ENCODE measurements at places on chromosomes 4 and X.

- no peak for DNase-seq
Observed at GRCh38 chr4:54730581-54730980, 72.8 kb downstream of the KIT start.

DNA sequence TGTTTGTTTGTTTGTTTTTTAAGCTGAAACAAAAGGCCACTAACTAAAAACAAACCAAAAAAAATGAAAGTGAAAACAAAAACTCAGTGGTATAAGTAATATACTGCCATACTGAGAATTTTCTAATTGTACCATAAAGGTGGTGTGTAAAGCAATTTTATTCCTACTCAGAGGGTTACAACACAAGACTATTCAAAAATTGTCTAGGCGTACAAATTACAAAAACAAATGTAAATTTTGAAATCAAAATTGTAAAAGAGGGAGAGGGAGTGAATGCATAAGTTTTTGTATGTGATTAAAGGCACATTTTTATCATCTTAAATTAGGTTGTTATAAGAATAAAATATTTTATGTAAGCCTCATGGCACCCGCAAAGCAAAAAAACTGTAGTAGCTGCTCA is 232.6 kb downstream of the STK32B start:
- DNase-seq = no peak

- no peak for DNase-seq
Observed at GRCh38 chrX:102651242-102652011, at the start of gene GPRASP1. Gene GPRASP1, plus strand, starts transcription at chrX:102651483. Its CDS starts 2,431 bp downstream, at chrX:102653914.

DNA sequence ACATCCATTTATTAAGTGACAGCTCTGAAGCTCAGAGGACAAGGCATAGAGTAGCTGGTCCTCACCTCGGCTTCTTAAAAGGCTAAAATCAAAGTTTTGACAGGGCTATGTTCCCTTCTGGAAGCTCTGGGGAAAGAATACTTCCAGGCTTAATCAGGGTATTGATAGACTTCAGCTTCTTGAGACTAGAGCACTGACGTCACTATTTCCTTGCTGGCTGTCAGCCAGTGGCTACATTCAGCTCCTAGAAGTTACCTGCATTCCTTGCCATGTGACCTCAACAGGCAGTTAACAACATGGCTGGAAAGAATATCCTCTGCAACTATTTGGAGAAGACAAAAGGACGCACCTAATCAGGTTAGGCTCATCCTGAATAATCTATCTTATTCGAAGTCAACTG is 1144.8 kb downstream of the ADGRL3 start:
- no peak for DNase-seq

- DNase-seq = no peak
Observed at GRCh38 chrX:136185401-136186022, 38.2 kb downstream of the FHL1 start.

DNA sequence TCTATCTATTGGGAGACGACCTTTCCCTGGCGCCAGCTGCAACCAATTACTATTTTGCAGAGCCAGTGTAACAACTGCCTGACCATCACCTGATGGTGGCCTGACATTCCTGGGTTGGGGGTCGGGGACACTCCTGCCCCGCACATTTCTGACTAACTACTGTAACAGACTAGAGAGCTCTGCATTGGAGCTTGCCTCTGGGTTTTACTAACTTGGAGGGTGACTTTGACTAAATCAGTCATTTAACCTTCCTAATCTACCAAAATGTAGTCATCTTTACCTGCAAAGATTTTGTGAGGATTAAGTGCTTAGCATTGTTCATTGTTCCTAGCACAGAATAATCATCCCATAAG is 37.5 kb upstream of the ABCG2 start:
- no peak for DNase-seq

DNA sequence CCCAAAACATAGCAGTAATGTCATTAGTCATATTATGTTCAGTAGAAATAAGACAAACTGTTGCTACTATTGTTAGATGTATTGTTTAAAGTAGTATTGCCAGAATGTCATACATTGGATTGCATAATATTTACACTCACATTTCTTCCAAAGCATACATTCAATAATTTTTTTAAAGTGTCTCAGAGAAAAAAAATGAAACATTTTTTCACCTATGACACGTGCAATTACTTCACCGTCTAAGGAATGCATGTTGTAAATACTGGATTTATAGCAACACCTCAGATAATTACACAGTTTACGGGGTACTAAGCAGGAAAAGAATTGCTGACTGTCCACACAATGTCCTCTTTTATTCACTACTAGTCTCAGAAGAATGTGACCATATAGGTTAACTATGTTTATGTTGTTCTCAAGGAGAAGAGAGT is 162.1 kb downstream of the PCDH18 start:
- DNase-seq = no peak

DNA sequence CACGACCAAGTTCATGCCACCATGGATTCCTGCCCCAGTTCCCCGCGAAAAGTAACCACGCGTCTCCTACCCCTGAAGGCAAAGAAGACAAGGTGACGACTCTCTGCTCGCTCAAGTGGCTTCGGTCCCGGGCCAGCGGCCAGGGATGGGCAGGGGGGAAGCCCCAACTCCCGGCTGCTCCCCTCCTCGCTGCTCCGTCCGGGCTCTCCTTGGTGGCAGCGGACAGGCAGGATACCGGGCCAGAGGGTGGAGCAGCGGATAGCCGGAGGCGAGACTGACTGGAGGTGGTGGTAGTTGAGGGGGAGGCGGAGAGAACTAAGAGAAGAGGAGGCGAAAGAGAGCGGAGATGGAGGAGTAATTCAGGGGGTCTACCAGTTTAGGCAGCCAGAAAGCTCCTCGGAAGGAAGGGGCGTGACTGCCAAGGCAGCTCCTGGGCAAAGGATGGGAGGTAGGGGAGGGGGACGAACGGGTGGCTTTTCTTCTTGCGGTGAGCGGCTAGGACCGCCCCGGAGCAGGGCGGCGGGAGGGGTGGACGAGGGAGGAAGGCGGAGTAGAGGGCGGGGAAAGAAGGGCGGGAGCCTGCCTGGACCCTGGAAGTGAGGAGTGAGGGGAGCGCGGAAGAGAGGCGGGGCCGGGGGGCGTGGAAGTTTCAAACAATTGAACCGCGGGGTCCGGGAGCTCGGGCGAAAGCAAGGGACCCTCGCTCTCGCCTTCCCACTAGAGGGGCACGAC is at the start of gene AMOT:
TSS of gene AMOT (minus strand) at position 450 of the 732 bp plus-strand sequence. CDS start 17,705 bp downstream, outside the sequence.
- DNase-seq = no peak

DNA sequence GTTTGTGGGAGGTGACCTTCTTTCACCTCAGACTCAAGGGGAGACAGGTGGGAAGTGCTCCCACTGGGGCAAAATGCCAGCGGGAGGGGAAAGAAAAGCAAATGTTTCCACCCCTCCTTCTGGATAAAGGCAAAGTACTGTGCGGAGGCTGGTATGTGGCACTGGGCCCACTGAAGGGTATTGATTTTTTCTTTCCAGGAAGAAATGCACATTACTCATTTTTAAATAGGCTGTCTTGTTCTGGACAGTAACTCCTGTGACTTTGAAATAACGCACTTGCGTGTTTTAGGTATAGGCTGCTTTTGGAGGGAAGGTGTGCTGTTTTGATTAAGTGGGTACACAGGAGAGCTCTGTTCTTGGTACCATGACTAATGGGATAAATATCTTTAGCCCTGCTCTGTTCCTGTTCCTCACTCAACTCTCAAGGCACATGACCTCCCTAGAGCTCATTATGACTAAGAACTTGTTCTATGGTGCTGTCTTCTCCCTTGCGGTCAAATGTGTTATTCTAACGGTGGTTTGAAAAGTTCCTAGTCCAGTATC is 40.7 kb upstream of the MBTPS2 start:
- no peak for DNase-seq

DNA sequence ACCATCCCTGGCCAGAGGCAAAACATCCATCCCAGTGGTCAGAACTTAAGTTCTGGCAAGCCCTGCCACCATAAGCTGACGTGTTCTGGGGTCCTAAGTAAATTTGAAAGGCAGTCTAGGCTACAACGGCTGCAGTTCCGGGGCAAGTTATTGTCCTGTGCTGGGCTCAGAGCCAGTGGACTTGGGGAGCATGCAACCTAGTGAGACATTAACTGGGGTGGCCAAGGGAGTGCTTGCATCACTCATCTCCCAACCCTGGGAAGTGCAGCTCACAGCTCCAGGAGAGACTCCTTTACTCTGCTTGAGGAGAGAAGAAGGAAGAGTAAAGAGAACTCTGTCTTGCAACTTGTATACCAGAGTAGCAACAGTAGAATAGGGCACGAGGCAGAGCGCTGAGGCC is 425.4 kb upstream of the PITX2 start:
- no peak for DNase-seq

DNA sequence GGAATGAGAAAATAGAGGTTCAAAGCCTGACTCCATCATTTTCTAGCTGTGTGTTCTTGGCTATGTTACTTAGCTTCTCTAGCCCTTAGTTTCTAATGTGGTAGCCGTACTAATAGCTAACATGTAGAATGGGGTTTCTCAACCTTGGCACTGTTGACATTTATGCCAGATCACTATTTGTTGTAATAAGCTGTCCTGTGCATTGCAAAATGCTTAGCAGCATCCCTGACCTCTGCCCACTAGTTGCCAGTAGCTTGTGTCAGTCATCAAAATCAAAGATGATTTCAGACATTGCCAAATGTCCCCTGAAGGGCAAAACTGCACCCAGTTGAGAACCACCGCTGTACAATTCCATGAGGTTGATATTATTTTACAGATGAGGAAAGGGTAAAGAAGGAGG is 18.3 kb upstream of the ADAMTS3 start:
- DNase-seq = no peak

DNA sequence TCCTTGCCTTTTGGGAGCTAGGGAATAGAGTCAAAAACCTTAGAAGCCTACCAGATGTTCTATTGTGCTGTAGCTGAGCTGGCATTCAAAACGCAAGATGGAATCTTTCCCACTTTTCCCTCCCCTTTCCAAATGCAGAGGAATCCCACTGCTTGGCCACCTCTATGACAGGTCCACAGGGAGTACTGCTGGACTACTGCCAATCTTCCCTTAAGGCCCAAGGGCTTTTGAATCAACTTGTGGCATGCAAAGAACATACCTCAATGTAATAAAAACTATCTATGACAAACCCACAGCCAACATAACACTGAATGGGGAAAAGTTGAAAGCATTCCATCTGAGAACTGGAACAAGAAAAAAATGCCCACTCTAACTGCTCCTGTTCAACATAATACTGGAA is 139.2 kb upstream of the AGTR2 start:
- no peak for DNase-seq

- no peak for DNase-seq
Observed at GRCh38 chr4:185956544-185956940, 112.4 kb upstream of the TLR3 start.

DNA sequence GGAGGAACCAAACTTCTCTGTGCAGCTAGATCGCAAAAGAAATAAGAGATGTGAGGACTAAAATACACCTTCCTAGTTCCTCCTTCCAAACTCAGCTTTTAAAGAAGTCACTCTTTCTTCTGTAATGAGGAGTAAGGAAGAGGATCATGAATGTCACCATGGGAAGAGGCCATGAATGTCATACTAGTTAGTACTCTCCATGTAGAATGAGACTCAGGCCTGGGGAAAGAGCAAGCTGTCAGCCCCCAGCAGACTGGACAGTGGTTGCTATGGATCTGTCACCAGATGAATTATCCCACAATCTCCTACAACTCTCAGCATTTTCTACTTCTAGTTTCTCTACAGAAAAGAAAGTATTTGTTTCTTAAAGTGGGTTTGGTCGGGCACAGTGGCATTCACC is 57.1 kb upstream of the PRDM8 start:
- no peak for DNase-seq

GRCh38 chr4:34732176-34732950 is 1512.0 kb downstream of the ARAP2 start:
- no peak for DNase-seq

GRCh38 chrX:150357790-150358189 is 5.3 kb upstream of the MAMLD1 start:
- DNase-seq = no peak

DNA sequence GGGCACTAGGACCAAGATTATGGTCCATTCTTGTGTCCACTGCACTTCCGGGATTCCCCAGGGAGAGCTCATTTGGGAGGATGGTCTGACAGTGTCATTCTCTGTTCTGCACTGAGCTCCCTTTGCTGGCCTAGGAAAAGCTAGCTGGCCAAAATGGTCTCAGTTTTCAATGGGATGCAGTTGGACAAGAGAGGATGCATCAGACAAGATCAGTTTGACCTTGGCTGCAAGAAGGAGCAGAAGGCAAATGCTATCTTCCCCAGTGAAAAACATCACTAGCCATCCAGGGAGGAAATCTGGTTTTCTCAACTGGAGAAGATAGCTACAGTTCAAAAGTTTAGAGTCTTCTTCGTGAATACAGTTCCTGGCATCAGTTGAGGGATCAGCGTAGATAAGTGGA is 221.1 kb downstream of the PTTG2 start:
- no peak for DNase-seq

DNA sequence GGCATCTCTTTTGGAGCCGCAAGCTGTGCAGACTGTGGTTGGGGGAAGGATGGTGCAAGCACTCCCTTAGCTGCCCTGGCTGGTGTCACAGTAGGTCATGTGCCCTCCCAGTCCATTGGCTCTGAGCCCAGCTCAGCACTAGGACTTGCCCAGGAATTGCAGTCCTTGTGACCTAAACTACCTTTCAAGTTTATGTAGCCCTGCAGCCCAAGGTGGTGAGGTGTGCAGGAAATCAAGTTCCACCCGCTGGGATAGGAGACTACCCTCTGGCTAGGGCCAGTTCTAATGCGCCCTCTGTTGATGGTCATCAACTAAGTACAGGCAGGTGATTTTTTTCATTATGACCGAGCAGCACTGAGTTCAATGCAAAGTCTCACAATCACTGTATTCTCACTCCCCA is 335.2 kb downstream of the UBE2NL start:
- no peak for DNase-seq

GRCh38 chr4:154642373-154643009 is 30.0 kb upstream of the FGG start:
- DNase-seq = no peak

DNA sequence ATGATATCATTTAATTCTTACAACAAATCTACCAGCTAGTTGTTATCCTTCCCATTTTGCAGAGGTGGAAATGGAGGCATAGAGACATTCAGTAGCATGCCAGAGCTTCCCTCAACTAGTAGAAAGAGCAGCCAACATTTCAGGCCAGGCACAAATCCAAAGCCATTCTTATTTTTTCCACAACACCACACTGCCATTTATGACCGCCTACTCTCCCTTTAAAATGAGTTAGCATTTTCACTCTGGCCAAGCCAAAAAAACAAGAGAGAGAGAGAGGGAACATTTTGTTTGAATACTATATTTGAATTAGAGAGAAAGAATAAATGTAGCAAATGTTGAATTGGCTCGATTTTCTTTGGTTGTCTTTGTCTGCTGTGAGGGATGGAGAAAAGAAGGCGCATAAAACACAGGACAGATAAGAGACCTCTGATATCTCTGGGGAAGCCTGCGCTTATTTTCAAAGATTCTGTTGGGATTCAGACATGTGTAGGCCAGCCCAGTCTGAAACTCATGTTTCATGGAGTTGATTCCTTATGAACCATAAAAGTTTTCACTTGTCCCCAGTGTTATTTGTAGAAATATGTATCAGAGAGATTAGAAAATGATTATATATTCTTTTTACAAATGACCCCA is 265.7 kb downstream of the RAB28 start:
- no peak for DNase-seq

DNA sequence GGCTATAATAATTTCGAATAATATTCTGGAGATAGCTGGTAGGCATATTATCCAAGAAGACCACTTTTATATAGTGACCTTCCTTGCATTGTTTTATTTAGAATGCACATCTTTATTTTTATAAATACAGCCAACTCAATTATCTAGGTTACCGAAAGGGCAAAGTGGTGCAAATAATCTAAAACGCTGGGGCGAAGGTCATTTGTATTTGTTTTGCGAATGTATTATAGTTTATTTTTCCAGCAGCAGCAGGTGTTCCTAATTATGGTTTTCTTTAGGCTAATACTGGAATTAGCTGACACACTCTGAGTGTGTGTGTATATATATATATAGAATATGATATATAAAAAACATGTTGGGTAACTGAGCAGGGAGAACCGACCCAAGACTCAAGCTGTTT is 48.1 kb upstream of the RAP2C start:
- no peak for DNase-seq
